ENCODE measurements at places on chromosomes 13 and 19.

DNA sequence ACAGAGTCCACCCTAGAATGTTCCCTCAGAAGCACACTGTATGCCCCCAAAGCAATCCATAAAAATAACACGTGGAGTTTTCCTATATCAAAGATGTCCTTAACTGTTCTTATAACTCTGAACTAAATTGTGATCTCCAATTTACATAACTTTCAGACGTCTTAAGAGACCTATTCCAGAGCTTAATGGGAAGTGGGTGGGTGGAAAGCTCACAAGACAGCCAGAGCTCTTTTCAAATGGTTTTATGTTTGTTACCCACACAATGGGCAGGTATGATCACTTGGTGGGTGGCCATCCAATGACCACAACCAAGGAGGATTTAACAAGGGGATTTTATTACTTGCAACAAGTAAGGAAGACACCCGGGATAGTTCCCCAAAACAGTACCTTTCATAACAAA lies 81.7 kb downstream of the LRRC63 start:
- DNase-seq, result no peak

- DNase-seq, result no peak
Observed at GRCh38 chr13:78997902-78998629, 339.1 kb upstream of the OBI1 start.

DNA sequence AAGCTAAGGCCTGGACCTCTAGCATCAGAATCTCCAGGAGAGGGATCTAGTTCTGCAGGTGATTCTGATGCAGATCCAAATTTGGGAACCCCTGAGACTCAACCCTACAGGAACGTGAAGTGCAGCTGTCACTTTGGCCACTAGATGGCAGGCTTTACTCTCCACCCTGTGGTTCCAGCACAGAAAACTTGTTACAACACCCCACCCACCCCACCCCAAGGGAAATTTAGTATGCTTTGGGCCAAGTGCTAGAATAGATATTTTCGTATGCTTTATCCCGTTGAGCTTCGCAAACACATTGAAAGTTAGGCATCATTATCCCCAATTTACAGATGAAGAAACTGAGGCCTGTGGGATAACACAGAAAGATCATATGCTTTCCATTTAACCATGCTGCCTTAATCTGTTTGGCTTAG lies 232.0 kb downstream of the B3GLCT start:
- DNase-seq, result peak; percentile 26

- no peak for DNase-seq
Observed at GRCh38 chr13:58949646-58950045, 1214.1 kb downstream of the DIAPH3 start.

- DNase-seq, result peak; percentile 99
Observed at GRCh38 chr19:17932485-17933338, at the start of gene CCDC124. TSS of gene CCDC124 (plus strand) at chr19:17933015. CDS start at chr19:17936421, 3,406 bp downstream.

DNA sequence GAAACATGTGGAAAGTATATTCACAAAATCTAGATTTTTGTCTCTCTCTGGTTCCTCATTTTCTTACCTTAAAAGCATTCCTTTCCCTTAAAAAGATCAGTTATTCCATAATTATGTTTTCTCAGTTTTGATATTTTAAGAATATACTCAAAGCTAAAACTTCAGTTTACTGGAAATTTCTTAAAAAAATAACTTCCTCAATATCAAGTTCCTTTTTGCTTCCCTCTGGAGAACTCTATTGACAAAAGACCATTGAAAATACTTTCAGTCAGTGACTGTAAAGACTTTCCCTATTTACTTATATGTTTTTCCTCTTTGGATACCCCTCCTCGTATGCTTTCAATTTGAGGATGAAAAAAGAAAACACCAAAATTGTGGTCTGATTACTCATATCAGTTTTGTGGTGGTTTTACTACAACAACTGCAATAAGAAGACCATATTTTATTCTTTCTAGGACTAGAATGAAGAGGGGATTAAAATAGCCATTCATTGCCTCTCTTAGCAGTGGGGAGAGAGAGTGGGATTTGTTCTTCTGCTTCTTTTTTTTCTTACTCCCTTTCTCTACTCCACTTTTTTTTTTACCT lies 113.2 kb downstream of the ESD start:
- DNase-seq, result no peak

DNA sequence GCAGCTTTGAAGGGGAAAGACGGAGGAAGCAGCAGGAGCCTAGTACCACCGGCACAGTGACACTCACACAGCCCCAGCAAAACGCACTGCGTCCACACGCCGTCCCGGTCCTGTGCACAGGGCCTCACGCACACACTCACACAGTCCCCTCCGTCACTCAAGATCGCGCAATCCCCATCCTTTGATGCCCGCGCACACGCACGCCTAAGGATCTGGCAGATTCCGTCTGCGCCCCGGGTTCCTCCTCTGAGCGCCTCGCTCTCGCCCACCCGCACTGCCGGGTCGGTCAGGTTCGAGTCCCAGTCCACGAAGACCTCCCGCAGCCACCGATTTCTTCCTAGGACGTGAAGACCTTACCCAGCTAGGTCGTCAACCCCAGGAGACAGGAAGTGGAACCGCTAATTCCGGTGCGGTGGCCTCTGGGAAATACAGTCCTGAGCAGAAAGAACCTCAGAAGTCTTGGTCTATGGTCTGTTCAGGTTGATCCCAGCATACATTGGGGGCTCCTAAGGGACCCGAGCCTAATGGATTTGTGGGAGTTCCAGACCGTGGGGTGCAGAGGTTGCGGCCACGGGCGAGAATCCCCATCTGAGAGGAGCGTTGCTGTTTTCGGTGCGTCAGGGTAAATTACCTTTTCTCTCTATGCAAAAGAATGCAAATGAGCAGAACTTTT lies at the start of gene ZNF780B:
ZNF780B (minus strand) TSS at position 400 of the 673 bp plus-strand sequence. CDS start 5,899 bp downstream, outside the sequence.
- peak; percentile 65 for DNase-seq

DNA sequence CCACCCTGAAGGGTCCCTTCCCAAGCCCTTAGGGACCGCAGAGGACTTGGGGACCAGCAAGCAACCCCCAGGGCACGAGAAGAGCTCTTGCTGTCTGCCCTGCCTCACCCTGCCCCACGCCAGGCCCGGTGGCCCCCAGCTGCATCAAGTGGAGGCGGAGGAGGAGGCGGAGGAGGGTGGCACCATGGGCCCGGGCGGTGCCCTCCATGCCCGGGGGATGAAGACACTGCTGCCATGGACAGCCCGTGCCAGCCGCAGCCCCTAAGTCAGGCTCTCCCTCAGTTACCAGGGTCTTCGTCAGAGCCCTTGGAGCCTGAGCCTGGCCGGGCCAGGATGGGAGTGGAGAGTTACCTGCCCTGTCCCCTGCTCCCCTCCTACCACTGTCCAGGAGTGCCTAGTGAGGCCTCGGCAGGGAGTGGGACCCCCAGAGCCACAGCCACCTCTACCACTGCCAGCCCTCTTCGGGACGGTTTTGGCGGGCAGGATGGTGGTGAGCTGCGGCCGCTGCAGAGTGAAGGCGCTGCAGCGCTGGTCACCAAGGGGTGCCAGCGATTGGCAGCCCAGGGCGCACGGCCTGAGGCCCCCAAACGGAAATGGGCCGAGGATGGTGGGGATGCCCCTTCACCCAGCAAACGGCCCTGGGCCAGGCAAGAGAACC lies 1.5 kb downstream of the EGLN2 start:
- no peak for DNase-seq

DNA sequence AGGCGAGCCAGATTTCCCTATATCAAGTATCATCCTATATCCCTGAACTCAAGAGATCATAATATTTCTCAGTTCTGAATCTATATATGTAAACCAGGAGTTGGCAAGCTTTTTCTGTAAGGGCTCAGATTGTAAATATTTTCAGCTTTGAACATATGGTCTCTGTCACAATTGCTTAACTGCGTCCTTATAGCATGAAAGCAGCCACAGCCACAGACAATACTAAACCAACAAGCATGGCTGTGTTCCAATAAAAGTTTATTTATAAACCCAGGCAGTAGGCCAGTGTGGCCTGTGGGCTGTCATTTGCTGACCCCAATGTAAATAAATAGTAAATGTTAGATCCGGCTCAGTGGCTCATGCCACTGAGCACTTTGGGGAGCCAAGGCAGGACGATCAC lies 12.2 kb upstream of the MYH14 start:
- DNase-seq, result no peak

DNA sequence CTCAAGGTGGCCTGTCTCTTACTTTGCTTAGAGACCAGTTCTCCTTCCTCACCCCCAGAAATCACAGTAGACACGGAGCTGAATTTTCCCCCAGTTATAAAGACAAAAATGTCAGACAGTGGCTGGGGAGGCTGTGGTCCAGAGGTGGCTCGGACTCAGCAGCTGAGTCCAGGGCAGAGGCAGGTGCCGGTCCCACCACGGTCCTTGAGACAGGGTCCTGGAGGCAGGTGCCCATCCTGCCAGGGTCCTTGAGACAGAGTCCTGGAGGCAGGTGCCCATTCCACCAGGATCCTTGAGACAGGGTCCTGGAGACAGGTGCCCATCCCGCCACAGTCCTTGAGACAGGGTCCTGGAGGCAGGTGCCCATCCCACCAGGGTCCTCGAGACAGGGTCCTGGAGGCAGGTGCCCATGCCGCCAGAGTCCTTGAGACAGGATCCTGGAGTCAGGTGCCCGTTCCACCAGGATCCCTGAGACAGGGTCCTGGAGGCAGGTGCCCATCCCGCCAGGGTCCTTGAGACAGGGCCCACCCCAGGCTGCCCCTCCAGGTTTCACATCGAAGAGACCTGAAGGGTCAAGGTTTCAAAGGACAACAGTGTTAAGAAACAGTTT lies 23.1 kb downstream of the PEPD start:
- DNase-seq, result no peak

DNA sequence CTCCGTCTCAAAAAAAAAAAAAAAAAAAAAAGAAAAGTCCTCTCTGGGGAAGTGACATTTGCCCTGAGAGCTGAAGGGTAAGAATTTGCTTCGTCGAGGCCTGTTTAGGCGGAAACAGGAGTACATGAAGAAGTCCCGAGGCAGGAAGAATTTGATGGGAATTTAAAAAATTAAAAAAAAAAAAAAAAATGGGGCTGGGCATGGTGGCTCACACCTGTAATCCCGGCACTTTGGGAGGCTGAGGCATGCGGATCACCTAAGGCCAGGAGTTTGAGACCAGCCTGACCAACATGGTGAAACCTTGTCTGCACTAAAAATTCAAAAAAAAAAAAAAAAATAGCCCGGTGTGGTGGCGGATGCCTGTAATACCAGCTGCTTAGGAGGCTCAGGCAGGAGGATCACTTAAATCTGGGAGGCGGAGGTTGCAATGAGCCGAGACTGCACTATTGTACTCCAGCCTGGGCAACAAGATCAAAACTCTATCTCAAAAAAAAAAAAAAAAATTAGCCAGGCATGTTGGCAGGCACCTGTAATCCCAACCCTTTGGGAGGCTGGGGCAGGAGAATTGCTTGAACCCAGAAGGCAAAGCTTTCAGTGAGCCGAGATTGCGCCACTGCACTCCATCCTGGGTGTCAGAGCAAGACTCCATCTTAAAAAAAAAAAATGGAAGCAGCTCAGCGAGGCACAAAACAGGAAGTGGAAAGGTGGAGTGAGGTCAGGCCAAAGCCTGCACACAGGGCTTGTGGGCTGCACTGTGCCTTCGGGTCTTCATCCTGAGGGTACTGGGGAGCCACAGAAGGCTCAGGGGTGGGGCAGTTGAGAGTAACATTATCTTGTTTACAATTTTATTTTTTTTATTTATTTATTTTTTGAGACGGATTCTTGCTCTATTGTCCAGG lies 4.9 kb downstream of the BAX start:
- DNase-seq, result no peak

DNA sequence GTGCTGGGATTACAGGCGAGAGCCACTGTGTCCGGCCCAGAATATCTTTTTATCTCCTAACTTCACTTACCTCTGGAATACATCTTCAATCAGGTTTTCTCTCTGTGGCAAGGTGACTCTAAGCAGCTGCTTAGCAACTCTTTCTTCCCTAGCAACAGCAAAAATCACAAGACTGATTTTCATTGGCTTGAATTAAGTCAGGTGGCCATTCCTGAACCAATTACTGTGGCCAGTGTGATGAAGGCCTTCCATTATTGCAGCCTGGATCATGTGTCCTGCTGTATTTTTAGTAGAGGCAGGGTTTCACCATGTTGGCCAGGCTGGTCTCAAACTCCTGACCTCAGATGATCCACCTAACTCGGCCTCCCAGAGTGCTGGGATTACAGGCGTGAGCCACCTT lies 9.0 kb upstream of the LTBP4 start:
- no peak for DNase-seq

- DNase-seq, result no peak
Observed at GRCh38 chr13:24066405-24067295, 93.9 kb upstream of the SPATA13 start.
